GM10248 (cell line): ENCODE measurements at places on chromosomes 7 and 10.

DNA sequence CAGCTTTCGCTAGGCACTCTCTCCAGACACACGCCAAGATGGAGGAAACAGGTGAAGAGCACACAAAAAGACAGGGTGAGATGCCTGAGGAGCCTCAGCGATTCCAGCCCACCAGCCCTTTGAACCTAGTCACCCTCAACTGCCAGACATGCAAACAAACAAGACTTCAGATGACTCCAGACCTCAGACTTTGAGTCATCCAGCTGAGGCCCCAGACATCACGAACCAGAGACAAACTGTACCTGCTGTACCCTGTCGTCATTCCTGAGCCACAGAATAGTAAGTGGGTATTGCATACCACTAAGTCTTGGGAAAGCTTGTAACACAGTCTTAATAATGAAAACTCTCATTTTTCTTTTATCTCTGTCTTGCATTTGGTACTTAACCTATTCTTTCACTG, 126.6 kb upstream of the LSM8 start:
- DNase-seq: no peak

DNA sequence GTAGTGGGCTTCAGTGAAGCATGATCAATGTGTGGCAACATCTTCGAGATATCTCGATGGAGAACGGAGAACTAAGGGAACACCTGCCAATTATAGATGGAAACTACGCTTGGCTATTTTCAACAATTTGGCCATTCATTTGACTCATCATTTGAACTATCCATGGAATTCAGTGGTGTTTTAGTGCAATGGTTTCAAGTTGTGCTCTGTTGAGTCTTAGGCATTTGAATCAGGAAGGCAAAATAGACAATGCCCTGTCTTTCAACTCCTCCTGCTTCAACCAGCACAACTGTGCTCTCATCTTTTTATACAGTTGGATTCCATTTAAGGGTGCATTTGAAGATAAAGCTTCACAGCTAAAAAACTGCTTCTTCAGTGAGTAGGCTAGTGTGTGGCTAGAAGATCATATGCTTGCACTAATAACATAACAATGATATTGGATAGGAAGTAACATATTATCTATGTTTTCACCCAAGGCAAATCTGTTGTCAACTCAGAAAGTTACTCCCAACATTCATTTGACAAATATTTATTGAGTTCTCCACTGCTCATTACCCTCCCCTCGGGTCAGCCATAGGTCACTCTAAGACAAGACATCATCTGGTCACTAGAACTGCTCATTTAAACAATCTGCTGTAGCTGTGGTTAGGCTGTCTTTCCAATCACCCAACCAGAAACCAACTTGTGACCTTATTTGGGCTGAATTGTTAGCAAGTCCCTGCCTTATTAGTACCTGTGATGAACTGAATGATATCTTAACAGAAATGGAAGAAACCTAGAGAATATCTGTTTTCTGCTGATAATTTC, 314.1 kb upstream of the SP4 start:
- no peak for DNase-seq

DNA sequence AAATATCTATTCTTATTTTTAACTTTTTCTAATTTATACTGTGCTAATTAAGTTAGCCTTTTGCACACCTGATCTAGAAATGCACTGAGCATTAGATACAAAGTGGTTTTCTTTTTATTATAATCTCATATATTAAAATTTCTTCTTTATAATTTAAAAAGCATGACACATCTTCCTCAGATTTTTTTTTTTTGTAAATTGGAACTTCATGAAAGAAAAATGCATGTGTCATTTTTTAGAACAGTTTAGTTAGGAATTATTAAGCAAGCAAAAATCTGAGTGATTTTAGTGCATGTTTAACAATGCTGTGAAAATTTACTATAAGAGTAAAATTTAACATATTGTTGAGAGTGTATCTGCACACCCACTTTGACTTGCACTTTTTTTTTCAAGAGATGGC, 367.9 kb downstream of the TFEC start:
- DNase-seq: no peak

GRCh38 chr10:113819989-113820388, 33.9 kb downstream of the DCLRE1A start:
- DNase-seq: no peak

DNA sequence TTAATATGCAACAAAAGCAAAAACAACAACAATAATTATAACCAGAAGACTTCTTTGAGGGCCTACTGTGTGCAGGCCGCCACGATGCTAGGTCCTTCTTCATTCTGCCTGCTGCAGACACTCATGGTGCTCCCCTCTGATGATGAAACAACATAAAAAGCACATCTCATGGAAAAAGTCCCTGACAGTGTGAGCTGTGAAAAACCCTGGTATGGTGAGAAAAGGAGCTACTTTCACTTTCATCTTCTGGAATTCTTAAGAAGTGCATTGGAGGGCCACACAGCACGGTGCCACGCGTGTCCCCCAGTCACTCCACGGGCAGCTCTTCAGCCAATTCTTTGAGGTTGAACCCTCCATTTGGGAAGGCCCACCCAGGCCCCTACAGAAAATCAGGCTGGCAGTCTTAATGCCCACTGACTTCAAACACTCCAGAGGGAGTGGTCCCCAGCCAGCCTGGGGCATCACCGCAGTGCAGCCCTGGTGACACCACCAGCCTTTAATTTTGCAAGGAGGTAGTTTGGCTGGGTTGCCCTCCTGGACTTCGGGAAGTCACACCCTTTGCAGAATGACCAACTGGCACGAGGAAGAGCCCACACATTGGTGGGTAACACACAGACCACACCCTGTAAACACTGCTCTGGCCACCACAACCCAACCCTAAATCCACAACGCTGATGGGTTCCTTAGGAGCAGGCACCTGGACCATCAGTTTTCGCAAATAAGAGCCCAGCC, 7.7 kb downstream of the KCNMA1 start:
- no peak for DNase-seq

DNA sequence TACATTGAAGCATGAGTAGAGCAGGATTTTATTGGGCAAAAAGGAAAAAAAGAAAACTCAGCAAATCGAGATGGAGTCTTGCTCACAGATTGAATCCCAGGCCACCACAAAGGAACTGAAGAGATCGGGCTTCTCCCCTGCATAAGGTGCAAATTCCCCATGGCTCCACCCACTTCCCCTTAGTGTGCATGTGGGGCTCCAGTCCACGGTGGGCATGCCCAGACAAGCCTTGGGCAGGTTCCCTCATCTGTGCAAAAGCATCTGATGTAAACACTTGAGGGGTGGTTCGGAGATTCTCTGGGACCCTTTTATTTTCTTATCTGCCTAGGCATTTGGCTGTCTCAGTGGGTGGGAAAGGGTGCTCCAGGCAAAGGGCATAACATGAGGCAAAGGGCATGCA, 150.7 kb downstream of the CFTR start:
- DNase-seq: no peak
